ENCODE measurements at places on chromosomes 12 and 14.

- DNase-seq = peak; percentile 8
Observed at GRCh38 chr12:43776498-43776897, 17.7 kb downstream of the IRAK4 start.

DNA sequence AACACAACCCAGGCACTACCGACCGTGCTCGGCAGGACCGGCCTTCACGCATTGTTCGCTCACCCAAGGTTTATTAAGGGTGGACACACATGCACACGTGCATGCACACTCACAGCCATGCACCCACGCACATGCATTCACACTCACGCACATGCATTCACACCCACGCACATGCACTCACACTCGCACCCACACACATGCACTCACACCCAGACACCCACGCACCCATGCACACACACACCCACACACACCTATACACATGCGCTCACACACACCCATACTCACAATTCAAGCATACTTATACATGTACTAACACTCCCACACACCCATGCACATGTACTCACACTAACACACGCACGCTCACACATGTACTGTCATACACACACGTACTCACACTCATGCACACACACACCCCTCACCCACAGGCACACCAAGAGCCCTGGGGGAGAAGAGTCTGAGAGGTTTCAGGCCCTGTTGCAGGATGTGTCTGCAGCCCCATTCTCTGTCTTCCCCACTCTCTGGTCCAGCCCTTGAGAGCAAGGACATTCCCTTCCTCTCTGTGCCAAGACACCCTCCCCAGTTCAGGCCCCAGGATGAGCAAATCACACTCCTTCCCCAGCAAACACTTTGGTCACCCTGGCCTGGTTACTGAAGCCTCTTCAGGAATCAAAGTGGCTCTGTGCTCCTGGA is 49.4 kb upstream of the BCL11B start:
- no peak for DNase-seq

DNA sequence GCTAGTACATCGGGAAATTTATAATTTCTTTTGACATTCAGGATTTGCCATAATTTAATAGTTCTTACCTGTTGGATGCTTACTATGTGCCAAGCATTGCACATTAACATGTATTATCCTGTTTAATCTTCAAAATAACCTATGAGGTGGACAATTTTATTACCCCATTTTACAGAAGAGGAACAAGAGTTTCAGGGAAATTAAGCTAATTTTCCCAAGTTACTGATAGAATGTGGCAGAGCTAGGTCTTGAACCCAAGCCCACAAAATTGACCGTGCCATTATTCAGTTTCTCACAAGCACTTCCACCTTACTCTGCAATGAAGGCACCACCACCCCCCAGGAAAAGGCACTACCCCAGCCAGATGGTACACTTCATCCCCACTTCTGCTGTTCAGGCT is 161.1 kb upstream of the PLEKHG7 start:
- no peak for DNase-seq

DNA sequence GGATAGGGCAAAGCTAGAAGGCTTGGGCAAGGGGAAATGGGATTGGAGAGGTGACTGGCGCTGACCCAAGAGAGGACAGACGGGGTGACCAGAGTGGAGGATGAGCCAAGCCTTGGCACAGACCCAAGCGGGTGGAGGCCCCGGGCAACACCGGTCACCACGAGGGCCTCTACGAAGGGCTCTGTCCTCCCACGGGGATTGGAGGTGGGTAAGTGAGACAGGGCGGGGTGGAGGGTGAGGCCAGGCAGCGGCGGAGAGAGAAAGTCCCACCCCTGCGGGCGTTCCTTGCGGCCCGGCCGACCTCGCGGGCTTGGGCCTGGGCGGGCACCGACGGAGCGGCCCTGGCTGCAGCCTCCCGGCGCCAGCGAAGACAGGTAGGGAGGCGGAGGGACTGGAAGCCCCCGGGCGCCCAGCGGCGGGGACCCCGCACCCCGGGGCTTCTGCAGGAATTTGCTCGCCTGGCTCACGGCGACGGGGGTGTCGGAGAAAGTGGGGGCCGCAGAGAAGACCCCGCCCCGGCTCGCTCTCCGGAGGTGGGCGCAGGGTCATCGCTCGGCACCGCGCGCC is at the start of gene PAPLN:
Gene PAPLN, plus strand, starts transcription at position 288 of the 567 bp plus-strand sequence. CDS start 2,273 bp downstream, outside the sequence.
- no peak for DNase-seq

GRCh38 chr12:94618995-94619695 is 31.2 kb downstream of the TMCC3 start:
- DNase-seq = no peak

DNA sequence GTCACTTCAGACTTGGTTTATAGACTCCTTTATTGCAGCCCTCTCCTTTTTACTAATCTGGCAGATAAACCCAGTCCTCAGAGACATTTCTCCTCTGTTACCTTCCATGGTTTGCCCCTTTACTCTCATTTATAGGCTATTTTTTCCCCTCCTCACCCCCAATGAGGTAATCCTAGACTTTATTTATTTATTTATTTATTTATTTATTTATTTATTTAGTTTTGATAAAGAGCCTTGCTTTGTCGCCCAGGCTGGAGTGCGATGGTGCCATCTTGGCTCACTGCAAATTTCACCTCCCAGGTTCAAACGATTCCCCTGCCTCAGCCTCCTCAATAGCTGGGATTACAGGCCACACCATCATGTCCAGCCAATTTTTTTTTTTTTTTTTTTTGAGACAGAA is 8.4 kb downstream of the FGD4 start:
- DNase-seq = no peak

Measured in stimulated activated CD4-positive, alpha-beta T cell treated with anti-CD3 and anti-CD28 coated beads, Interleukin-4, amount 100 ng/mL, for 4 hours (primary cell).